ENCODE measurements at places on chromosomes 12 and 14.

GRCh38 chr12:58586762-58587161, 333.5 kb downstream of the LRIG3 start:
- DNase-seq: no peak

- DNase-seq: no peak
These were observed 39.6 kb upstream of the PIK3C2G start for GRCh38 chr12:18221726-18222125.

GRCh38 chr12:66302827-66303169, 505 bp downstream of the HELB start:
- no peak for DNase-seq

DNA sequence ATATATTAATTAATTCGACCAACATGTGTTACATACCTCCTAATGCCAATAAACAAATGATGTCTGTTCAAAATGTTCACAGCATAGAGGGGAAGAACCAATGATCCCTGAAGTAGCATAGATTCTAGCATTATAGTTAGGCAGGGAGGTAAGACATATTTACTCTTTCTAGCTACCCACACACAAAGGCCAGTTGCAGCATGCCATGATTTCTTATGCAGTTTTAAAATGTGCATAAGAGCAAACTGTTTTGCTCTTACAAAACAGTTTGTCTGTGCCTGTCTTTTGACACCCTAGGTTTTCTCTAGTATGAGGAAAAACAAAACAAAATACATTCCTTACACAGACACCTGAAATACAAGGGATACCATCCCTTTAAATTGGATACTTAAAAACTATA, 61.9 kb downstream of the SLC16A7 start:
- DNase-seq: no peak

- DNase-seq: no peak
These were observed 297.0 kb downstream of the PRKD1 start for GRCh38 chr14:29630566-29631160.

GRCh38 chr14:57512220-57512619, 18.6 kb upstream of the CCDC198 start:
- DNase-seq: no peak

DNA sequence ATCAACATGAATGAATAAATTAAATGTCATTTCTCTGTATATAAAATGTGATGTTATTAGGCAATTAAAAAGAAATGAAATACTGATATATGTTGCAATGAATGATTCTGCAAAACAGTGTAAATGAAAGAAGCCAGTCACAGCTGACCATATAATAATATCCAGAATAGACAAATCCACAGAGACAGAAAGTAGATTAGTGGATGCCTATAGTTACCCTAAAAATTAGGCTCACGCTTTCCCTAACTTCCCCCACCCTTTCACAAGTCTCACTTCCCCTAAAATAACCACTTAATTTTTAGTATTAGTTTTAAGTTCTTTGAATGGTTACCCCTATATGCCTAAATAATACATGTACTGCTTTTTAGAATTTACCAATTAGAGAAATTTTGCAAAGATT, 348.9 kb upstream of the FAR2 start:
- DNase-seq: no peak

DNA sequence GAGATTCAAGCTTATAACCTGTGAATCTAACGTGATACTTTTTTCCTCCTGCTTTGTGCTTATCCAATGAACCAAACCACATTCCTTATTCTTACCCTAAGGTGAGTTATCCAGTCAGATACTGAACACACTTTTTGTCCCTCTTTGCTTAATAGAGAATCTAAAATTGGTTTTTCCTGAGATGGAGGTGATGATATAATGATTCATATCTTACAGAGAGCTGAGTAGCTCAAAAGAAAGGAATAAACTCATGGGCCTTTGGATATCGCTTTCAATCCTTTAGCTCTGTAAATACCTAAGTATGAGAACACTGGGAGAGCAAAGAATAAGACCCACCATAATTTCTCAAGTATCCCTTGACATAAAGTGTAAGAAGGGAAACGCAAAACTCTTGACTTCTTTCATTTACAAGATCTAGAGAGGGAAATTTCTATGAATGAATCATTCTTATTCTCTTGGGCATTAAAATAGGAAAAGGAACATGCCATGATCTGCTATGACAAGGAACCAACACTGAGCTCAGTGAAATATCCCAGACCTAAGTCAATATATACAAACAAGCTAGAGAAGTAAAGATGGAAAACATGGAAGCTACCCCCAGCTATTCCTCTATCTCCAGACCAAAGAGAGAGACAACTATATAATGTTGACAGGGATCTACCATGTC, 81.8 kb upstream of the STAC3 start:
- DNase-seq: no peak

DNA sequence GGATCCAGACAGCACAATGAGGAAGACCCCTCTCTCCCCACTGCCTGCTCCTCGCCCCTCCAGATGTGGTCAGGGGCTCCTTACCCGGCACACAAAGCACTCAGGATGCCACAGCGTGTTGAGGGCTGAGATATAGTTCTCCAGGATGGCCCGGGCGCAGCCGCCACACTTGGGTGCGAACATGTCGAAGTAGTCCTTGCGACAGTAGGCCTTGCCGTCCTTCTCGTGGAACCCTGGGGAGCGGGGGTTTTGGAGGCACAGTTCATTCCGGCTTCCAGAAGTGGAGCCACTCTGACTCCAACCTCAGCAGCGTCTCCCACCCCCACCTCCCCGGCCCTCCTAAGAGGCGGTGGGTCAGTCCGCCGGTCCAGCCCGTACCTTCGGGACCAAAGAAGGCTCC, 12.8 kb upstream of the RPLP0 start:
- DNase-seq: no peak

- no peak for DNase-seq
These were observed 63.8 kb upstream of the ACTN1 start for GRCh38 chr14:69042787-69043444.

DNA sequence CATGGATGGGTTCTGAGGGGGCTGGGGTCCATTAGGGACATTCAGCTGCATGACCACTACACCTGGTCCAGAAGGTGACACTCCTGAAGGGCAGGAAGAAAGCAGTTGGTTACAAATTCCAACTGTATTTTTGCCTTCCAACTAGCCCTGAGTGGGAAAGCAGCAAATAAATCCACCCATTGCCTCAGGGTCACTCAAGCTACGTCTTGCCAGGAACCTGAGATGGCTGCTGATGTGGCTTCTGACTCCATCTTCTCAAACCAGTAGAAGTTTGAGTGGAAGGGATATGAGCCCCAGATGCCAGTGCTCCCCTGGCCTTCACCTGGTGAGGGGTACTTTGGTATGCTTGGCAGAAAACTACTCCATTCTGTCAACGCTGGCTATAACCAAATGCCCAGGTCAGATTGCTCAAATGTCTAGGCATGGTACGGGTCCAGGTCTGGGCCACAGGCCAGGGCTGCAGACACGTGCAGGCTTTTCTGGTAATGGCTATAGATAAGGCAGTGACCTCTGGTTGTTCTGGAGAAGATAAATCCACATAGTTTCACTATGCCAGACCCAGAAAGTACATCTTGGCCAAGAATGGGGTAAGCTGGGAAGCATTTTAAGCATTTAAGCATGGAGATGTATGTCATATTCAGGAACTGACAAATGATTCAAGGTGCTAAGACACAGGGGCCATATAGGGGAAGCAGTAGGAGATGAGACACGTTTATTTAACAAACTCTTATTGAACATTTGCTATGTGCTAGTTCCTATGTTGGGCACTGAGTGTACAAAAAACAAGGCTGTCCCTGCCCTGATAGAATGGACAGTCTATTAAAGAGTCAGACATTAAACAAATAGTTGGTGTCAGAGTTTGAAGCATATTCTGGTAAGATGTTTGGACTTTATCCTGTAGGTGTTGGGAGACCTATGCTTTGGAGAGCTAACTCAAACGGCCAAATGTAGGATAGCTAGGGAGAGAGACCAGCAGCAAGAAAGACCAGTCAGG, 8.3 kb upstream of the STAC3 start:
- no peak for DNase-seq
